ENCODE measurements at places on chromosomes 11 and 22.

- peaks cover 9% of the 10 kb centered on the region for H3K27me3 ChIP-seq
- peaks cover 44% of the 10 kb centered on the region for H3K4me1 ChIP-seq
- no peaks in the 10 kb centered on the region for H3K36me3 ChIP-seq
- H3K27ac ChIP-seq = no peak overlapping the region
- H3K4me3 ChIP-seq = peak overlapping the region; percentile 57
Observed at GRCh38 chr11:68213555-68214172, 568 bp upstream of the KMT5B start.

GRCh38 chr22:30637701-30638114 lies 2.1 kb downstream of the SLC35E4 start:
- H3K4me3 ChIP-seq = no peak overlapping the region
- no peak for DNase-seq
- H3K27ac ChIP-seq = no peak overlapping the region
- H3K27me3 ChIP-seq = 0 out of 2 replicates have a peak, but pooled peaks cover 7% of the 10 kb centered on the region
- H3K4me1 ChIP-seq = peaks cover 13% of the 10 kb centered on the region

- peaks cover 46% of the 10 kb centered on the region for H3K4me1 ChIP-seq
- 0 out of 2 replicates have a peak overlapping the region, but pooled peaks have one; percentile 48 for H3K27ac ChIP-seq
- H3K36me3 ChIP-seq = 0 out of 2 replicates have a peak, but pooled peaks cover 2% of the 10 kb centered on the region
- no peaks in the 10 kb centered on the region for H3K27me3 ChIP-seq
- H3K4me3 ChIP-seq = no peak overlapping the region
- DNase-seq = no peak
Observed at GRCh38 chr11:104895634-104896033, 2.6 kb downstream of the CASP12 start.

DNA sequence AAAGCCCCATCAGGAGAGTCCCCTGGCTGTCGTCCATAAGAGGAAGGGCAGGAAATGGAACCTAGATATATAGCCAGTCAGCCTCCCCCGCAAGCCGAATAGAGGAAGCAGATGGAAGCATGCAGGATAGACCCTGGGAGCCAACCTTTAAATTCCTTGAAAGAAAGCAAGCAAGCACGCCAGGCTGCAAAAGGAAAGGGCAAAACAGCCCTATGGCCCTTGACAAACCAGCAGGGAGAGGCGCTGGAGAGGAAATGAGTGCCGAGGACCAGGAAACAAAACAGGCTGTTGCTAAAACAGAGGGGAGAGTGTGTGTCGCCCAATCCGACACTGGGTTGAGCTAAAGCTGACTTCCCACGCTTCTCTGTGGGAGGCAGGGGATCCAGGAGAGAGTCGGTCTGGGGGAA lies 203.5 kb upstream of the MTNR1B start:
- peak; percentile 54 for DNase-seq
- H3K4me3 ChIP-seq = no peak overlapping the region
- peak overlapping the region; percentile 86 for H3K27ac ChIP-seq
- no peaks in the 10 kb centered on the region for H3K27me3 ChIP-seq

- no peak overlapping the region for H3K4me3 ChIP-seq
- peaks cover 18% of the 10 kb centered on the region for H3K4me1 ChIP-seq
- H3K27ac ChIP-seq = no peak overlapping the region
- peak; percentile 92 for DNase-seq
- no peaks in the 10 kb centered on the region for H3K27me3 ChIP-seq
- no peaks in the 10 kb centered on the region for H3K36me3 ChIP-seq
Observed at GRCh38 chr11:6405052-6405667, 13.7 kb downstream of the APBB1 start.

GRCh38 chr11:33659370-33660139 lies 41.1 kb downstream of the C11orf91 start:
- H3K36me3 ChIP-seq = peaks cover 3% of the 10 kb centered on the region
- peaks cover 21% of the 10 kb centered on the region for H3K4me1 ChIP-seq
- H3K27me3 ChIP-seq = no peaks in the 10 kb centered on the region
- no peak for DNase-seq

DNA sequence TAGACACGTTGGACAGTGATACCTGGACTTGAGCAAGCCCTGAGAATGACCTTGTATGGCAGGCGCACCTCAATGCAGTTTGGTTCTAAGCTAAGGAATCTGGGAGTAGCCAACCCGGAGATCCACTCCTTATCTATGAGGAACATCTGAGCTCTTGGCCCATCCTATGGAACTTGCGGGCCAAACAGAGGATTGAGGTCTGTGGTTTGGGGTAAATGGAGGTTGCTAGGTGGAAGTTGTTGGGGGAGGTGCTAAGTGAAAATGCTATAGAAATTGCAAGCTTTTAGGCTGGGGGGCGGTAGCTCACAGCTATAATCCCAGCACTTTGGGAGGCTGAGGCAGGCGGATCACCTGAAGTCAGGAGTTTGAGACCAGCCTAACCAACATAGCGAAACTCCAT lies 8.9 kb downstream of the GDPD5 start:
- H3K4me3 ChIP-seq = no peak overlapping the region
- H3K4me1 ChIP-seq = peaks cover 10% of the 10 kb centered on the region
- DNase-seq = no peak

DNA sequence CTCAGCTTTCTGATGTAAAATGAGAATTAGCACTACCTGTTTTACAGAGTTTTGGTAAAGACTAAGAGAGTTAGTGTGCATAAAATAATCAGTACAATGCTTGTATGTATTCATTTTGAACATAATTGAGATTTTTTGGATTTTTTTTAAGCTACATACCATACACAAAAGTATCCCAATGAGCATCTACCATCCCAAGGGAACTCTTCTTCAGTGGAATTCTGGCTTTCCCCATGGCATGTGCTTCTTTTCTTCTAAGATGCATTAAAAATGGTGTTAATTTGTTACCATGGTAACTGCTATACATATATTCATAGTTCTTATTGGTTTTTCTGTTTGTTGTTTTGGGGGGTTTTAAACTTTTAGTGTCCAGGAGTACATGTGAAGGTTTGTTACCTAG lies 17.7 kb downstream of the OR8D1 start:
- H3K4me3 ChIP-seq = no peak overlapping the region
- H3K36me3 ChIP-seq = no peaks in the 10 kb centered on the region
- no peak for DNase-seq
- H3K27ac ChIP-seq = no peak overlapping the region
- no peaks in the 10 kb centered on the region for H3K4me1 ChIP-seq
- no peaks in the 10 kb centered on the region for H3K27me3 ChIP-seq

GRCh38 chr11:13692172-13692571 lies 23.7 kb downstream of the FAR1 start:
- H3K36me3 ChIP-seq = peaks cover 24% of the 10 kb centered on the region
- H3K4me1 ChIP-seq = peaks cover 13% of the 10 kb centered on the region
- DNase-seq = no peak
- H3K27me3 ChIP-seq = no peaks in the 10 kb centered on the region
- H3K27ac ChIP-seq = no peak overlapping the region

DNA sequence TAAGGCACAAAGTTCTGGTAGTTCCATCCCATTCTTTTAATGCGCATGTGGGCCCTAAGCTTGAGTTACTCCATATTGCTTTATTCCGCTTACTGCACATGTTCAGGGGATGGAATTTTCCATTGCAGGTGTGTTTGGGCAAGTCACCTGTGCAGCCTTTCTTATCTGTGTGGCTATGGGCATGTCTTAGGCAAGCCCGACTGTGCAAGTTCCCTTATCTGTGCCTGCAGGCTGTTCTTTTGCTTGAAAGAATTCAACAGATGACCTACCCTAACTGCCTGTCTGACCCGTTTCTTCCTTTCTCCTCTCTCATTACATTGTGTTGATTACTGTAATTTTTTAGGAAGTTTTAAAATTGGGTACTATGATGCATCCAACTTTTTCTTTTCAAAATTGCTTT lies 363.6 kb downstream of the TTC28 start:
- H3K36me3 ChIP-seq = peaks cover 9% of the 10 kb centered on the region
- peaks cover 3% of the 10 kb centered on the region for H3K27me3 ChIP-seq
- DNase-seq = no peak
- H3K4me1 ChIP-seq = peaks cover 16% of the 10 kb centered on the region
- H3K27ac ChIP-seq = no peak overlapping the region

GRCh38 chr11:122181893-122182292 lies 65.9 kb upstream of the BLID start:
- H3K4me1 ChIP-seq = peaks cover 10% of the 10 kb centered on the region
- no peak for DNase-seq
- H3K4me3 ChIP-seq = no peak overlapping the region
- no peaks in the 10 kb centered on the region for H3K36me3 ChIP-seq

DNA sequence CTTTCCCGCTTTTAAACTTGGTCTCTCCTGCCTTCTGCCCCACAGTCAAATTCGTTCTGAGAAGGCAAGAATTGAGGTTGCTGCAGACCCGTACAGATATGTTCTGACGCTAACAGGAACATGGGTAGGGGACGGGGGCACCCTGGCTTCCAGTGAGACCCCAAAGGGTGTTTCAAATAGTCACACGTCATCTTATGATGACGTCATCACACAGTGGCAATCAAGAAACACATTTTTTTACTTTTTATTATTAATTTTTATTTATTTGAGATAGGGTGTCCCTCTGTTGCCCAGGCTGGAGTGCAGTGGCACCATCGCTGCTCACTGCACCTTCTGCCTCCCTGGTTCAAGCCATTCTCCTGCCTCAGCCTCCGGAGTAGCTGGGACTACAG lies 22.9 kb upstream of the TESMIN start:
- DNase-seq = no peak
- H3K4me1 ChIP-seq = no peaks in the 10 kb centered on the region
- H3K27me3 ChIP-seq = no peaks in the 10 kb centered on the region
